Right renal pelvis (tissue), 4 donors: ENCODE measurements at places on chromosomes 11 and 22. TPM values are rescaled to one million over a fixed set of nuclear protein-coding genes. Genes with fewer than 3 reads are reported as not detected.

The GPHA2 gene
- 2.8 TPM for polyA plus RNA-seq

DNA sequence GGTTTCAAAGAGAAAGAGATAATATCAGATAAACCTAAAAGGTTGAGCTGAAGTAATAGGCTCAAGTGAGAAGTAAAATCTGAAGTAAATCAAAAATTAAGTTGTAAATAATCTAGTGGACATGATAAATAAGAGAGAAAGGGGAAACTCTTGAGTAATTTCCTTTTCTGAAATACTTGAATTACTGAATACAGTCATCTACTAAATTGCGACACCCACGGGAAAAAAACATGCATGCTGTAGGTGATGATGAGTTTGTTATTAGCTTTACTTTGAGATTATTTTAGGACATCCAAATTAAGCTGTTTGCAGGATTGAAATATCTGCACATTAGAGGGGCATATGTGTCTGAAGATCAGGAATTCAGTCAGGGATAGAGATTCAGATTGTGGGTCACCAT is 50.0 kb upstream of the CARD18 start:
- no peak for DNase-seq

GRCh38 chr11:33358150-33358831 is 101.1 kb downstream of the HIPK3 start:
- no peak for DNase-seq

DNA sequence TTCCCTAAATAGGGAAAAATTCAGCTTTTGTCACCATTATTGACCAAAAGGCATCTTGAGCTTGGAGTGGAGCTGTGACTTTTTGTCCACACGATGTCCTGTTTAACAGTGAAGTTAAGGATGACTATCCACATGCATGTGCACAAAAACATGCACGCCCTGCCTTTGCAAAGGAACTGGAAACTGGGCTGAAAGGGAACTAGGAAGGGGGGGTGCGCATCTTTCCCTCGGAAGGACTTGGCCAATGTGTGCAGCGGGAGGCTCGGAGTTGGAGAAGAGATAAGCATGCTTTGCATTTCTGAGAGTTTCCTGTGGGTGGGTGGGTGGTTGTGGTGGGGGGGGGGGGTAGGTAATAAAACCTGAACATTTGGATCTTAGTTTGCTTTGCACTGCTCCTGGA is 411 bp upstream of the KIRREL3 start:
- no peak for DNase-seq

DNA sequence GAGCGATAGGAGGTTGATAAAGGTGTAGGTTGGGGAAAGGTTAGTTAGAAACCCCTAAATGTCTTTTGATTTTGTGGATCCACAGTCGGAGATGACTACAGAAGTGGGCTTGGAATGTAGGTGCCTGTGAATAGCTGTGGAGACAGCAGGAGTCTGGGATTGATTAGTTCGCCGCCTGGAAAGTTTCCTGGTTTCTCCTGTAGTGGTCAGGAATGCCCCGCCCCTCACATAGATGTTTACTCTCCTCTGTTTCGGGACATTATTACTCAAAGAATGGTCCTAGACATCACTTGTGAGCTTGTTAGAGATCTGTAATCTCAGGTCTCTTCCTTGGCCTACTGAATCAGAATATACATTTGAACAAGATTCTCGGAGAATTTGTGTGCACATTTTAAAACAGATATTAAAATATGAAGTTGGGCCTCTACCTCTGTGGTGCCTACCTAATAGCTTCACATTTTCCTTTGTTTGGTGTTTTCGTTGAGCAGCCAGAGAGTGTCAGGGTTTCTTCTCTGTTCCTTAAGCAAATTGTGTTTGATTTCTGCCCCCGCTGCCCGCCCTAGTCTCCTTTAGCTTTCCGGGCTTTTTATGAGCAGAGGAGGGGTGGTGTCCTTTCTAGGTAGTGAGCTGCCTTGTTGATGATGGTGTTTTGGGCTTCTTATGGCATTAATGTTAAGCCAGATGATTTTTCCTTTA is 89.4 kb downstream of the PPP6R3 start:
- DNase-seq = no peak
